ENCODE measurements at places on chromosomes 2 and 18.

- no peak for DNase-seq
Measured at GRCh38 chr2:74425523-74425922, 4.0 kb downstream of the WDR54 start.

DNA sequence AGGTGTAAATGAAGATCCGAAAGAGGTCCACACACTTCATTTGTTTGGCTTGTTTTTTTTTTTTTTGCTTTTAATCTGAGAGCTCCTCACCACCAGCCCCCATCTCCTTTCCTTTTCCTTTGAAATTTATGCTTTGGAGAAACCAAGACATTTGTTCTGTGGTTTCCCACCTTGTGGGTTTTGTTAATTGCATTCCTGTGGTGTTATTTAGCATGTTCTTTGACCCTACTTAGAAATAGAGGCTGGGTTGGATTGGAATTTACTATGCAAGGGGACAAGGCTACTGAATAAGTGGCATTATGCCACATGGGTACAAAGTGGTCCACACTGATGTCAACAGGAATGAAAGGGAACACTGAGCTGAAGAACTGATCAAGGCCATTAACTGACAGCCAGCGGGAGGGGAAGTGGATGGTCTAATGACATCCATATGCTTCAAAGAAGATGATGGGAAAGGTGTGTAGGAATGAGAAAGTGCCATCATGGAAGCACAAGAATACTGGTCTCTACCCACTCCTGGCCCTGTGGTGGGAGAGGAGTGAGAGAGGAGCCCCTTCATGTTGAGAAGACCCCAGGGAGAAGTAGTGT lies 8.9 kb downstream of the CCL20 start:
- DNase-seq = no peak

- no peak for DNase-seq
Measured at GRCh38 chr2:111946294-111947114, 48.1 kb downstream of the MERTK start.

DNA sequence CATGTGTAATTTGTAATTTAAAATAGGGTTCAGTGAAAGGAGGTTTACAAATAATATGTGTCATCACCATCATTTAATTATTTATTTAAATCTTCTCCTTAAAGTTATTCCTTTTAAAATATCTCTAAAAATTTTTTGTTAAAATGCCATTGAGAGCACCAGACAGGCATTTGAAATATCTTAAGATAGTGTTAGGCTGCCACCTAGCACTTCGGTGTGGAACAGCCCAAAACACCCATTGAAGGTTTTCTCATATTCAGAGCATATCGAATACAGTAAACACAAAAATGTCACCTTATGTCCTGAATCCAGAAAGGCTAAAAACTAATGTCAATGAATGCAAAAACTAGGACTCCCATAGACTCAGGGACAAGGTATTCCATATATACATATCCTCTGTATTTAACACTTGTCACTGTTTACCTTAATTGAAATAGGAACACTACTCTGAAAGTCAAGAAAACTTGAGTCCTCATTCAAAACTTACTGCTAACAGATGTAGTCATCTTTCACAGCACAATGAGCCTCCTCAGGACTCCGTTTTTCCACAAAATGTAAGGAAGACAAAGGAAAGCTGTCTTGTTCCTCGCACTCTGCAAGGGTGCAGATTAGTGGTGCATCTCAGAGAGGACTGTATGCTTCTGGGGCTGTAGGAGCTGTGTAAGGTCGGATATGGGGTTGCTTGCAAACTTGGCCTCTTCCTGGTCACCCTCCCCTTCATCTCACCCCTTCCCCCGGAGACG lies 329.5 kb downstream of the PAX3 start:
- DNase-seq = no peak

DNA sequence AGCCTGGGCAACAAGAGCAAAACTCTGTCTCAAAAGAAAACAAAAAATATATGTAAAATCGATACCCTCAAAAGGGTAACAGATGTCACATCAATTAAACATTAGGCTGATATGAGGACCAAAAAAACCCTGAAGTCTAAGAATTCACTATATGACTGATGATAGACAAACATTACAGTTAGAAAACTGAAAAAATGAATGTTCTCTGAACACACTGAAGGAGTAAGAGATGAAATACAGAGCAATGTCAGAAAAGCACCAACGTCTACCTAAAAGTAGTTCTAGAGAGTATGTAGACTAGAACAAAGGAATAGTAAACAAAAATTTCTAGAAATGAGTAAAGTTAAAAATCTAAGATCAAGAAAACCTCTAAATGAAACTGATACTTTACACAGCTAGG lies 81.9 kb downstream of the SLC66A3 start:
- no peak for DNase-seq

GRCh38 chr2:70243806-70244584 lies 4.4 kb downstream of the TIA1 start:
- no peak for DNase-seq

GRCh38 chr2:173741759-173742158 lies 223.4 kb downstream of the SP3 start:
- DNase-seq = no peak

DNA sequence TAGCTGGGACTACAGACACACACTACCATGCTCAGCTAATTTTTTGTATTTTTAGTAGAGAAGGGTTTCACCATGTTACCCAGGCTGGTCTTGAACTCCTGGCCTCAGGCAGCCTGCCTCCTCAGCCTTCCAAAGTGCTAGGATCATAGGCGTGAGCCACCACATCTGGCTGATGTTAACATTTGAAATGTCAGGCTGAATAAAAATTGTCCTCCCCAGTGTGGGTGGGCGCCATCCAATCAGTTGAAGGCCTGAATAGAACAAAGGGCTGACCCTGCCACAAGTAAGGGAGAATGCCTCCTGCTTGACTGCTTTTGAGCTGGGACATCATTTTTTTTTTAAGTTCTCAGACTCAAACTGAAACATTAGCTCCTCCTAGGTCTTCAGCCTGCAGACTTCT lies 21.0 kb upstream of the RHOB start:
- no peak for DNase-seq

DNA sequence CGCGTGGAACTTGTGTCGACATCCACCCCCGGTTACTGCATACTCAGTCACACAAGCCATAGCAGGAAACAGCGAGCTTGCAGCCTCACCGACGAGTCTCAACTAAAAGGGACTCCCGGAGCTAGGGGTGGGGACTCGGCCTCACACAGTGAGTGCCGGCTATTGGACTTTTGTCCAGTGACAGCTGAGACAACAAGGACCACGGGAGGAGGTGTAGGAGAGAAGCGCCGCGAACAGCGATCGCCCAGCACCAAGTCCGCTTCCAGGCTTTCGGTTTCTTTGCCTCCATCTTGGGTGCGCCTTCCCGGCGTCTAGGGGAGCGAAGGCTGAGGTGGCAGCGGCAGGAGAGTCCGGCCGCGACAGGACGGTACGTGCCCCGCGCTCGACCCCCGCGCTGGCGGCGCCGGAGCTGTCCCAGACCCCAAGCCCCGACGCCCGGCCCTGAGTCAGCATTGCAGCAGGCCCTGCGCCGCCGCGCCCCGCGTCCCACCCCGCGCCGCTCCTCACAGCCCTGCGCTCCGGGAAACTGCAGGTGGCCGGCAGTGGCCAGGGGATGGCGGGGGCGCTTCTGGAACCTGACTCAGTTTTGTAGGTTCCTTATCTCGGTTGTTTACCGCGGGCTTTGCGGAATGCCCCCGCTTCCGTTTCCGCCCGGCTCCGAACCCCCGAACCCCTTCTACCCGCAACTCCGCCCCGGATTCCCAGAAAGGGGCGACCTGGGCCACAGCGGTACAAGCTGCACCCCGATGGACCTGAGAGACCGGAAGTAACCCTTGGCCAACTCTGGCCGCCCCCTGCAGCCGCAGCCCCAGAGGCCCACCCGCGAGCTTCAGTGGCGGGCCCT lies at the start of gene CFLAR:
Gene CFLAR, plus strand, starts transcription at position 50 of the 844 bp plus-strand sequence. CDS start 13,702 bp downstream, outside the sequence.
- DNase-seq = no peak

GRCh38 chr2:183495589-183496267 lies 371.5 kb downstream of the NUP35 start:
- DNase-seq = no peak

DNA sequence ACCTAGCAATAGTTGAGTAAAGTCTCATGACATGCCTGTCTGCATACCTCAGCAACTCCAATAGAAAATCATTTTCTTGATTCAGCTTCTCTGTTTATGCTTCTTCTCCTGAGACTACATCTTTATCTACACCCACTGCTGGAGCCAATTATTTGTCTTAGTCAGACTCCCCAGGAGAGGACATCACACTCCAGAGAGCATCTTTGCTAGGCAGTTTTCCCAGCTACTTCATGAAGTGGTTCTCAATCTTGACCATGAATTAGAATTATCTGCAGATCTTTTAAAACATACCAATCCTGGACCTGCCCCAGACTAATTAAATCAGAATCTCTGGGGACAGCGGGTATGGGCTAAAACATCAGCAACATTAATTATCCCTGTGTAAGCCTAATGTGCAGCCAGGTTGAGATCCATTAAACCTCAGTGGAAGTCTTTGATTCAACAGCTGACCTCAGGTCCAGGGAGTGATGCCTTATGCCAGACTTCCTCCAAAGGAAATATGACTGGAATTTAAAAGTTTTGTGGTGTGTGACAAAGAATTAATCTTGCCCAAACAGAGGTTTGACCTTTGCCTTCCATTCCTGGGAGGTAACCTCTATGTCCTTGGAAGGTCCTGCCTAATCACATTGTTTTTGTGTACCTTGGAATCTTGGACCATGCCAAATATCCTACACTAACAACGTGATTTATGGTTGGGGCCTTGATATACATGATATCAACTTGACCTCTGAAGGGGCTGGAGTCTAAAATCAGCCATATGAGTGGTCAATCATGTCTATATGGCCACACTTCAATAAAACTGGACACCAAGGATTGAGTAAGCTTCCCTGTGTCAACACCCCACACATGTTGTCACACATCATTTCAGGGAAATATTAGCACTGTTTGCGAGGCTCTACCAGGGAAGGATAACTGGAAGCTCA lies 99.3 kb upstream of the DNAJC10 start:
- no peak for DNase-seq

GRCh38 chr18:37889963-37890362 lies 324.4 kb upstream of the CELF4 start:
- no peak for DNase-seq

GRCh38 chr2:206981086-206981674 lies 41.9 kb downstream of the CPO start:
- DNase-seq = no peak

DNA sequence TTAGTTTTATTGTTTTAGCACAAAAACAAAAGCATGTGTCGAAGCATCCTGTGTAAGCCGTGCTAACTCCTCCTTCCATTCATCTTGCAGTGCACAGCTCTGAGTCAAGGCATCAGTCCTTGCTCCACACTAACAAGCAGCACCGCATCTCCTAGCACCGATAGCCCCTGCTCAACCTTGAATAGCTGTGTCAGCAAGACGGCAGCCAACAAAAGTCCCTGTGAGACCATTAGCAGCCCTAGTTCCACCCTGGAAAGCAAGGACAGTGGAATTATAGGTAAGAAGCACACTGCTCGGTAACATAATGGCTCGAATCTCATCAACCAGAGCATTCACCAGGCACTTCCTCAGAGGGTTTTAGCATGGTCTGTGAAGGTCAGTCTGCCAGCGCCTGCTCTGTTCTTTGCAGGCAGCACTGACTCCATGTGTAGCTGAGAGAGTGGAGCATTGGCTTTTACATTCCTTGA lies 136.2 kb downstream of the WDSUB1 start:
- DNase-seq = no peak
